Activated T-cell treated with anti-CD3 and anti-CD28 coated beads for 4 hours (primary cell): ENCODE measurements at places on chromosomes 16 and 17.

DNA sequence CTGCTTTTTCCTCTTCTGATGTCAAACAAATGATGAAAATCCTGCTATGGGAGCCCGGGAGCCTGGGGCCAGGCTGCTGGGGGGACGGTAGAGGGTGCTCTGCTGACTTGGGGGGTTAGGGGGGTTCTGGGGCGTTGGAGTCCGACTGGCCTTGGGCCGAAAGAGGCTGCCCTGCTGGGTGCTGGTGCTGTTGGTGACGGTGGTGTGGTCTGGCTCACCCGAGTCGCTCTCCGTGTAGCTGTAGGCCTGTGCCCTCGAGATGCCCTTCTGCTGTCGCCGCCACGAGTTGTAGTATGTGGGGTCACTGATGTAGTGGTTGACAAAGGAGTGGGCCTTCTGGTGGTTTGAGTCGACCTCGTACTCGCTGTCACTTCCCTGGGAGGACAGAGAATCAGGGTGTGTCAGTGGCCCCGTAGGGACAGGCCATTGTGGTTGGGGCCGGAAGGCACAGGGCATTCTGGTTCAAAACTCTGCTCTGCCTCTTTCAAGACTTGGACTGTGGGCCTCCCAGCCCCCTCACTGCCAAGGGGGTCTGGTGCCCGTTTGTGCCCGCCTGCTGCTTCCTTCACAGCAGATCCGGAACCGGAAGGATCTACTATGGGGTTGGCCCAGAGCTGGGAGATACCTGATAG is 26.9 kb upstream of the CDC42EP4 start:
- DNase-seq = no peak

GRCh38 chr17:42522263-42522790 is 13.7 kb upstream of the NAGLU start:
- no peak for DNase-seq

DNA sequence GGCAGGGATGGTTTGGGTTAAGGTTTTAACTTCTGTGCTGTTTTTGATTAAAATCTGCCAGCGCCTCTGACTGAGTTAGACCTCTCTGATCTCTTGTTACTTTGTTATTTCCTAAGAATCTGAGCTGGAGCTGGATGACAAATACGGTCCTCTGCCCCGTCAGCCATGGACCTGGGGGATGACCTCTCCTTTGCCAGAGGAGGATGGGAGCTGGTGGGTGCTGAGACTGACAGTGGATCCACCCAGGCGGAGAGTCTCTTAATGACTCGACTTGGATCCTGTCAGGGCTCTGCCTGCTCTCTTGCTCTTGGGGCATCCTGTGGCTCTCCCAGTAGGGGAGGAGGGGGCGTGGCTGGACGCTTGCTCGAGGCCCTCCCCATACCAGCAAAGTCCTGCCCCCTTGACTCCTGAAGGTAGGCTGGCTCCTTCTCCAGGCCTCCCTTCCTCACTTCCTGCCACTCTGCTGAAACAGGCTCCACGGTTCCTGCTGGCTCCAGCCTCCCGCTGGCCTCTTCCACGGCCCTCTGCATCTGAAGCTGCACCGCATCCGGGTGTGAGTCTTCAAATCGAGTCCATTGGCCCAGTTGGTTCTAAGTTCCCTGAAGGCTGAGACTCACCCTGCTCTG is 24.8 kb upstream of the MAP3K14 start:
- DNase-seq = no peak

- no peak for DNase-seq
These were observed 36.6 kb downstream of the C16orf78 start for GRCh38 chr16:49410226-49410625.

DNA sequence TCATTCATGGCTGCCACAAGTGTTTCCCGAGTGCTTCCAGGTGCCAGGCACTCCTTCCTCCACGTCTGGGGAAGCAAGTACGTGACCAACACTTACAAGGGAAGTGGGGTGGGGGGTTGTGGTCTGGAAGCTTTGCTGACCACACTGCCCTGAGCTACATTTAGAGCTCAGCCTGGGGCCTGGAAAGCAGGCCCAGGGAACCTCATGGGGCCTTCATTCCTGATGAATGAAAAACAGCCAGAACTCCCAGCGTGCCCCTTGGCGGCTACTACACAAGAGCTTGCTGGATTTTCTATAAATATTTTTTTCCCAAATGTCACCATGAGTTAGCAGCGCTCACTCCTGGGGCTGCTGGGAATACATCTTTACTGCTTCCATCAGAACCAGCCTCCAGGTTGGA is 73.3 kb downstream of the ABCC12 start:
- no peak for DNase-seq

DNA sequence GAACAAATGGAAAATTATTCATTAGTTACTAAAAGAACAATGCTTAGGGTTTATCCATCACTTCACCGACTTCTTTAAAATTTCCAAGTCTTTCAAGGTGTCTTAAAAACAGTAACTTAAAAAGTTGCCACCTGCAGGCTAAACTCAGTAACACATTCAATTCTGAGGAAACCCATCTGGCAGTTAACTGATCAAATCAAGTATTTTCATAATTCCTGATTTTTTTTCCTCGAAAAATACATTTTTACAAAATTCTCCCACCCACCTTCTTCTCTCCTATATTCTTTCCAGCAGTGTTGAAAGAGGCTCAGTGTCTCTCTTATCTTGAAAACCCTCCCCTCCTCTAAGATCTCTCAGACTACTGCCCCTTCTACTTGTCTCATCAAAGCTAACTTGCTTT is 29.9 kb downstream of the PARN start:
- DNase-seq = no peak
